Fibroblast of skin of right biceps (primary cell): ENCODE measurements at places on chromosomes 6 and 20.
A peak's percentile ranks its signal among the peaks of the same experiment; 100 is the strongest.

- DNase-seq = no peak
Observed at GRCh38 chr20:51380401-51381385, 161.8 kb downstream of the NFATC2 start.

DNA sequence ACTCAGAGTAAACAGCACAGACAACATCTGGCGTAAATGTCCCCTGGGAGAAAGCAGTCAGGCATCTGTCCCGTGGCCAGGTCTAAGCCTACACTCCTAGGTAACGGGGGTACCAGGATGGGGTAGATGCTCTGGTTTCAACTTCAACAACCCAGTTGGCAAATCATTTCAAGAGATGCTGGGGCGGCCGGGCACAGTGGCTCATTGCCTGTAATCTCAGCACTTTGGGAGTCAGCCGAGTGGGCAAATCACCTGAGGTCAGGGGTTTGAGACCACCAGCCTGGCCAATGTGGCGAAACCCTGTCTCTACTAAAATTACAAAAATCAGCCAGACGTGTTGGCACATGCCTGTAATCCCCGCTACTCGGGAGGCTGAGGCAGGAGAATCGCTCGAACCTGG lies 12.3 kb downstream of the PREX1 start:
- no peak for DNase-seq

DNA sequence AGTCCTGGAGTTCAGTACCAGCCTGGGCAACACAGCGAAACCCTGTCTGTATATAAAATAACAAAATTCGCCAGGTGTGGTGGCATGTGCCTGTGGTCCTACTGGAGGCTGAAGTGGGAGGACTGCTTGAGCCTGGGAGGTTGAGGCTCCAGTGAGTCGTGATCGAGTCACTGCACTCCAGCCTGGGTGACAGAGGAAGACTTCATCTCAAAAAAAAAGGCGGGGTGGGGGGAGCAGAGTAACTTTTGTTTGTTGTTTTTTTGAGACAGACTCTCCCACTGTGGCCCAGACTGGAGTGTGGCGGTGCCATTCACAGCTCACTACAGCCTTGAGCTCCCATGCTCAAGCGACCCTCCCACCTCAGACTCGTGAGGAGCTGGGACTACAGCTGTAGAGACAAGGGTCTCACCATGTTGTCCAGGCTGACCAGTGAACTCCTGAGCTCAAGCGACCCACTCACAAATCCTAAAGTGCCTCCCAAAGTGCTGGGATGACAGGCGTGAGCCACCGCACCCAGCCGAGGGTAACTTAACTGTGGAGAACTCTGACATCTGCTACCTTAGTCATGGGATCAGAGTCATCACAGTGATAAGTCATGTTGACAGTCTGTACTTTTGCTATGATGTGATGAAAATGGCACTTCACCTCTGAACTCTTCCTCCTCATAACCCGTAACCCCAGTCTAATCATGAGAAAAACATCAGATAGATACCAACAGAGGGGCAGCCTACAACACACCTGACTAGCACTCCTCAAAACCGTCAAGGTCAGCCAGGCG lies 16.5 kb downstream of the PEDS1 start:
- DNase-seq = peak; percentile 49

DNA sequence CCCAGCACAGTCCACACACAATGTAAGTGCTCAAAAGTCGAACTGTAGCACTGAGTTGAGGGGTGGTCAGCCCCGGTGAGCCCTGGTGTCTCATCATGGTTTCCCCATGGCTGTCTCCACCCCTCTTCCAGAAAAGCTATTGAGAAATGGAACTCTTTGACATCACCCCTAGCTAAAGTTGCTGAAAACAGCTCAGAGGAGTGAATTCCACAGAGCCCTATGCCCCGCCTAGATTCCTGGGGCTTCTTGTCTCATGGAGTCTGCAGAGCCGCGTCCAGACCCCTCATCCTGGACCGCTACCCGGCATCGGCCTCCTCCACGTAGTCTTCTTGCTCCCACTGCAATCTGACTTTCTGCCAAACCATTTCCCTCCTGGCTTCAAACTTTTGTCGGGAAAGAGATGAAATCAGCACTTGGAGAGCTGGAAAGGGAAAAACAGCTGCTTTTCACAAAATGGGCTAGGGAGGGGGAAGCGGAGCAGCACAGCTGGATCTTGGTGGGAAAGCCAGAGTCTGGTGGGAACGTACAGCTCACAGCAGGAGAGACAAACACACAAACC lies 132.2 kb downstream of the SNX5 start:
- DNase-seq = peak; percentile 94

DNA sequence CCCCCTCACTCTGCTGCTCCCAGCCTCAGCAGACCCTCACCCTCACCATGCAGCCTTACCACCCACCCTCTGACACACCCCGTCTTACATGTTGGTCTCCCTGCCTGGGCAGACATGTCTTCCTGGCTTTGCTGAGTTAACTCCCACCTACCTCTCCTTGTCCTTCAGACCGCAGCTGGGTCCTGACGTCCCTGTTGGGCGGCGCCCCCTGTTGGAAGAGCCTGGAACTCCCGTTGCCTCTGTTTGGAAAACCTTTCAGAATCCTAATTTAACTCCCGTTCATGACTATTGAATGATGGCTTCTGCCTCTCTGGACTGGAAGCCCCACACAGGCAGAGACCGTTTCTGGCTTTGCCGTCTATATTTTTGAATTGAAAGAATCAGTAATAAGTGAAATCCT lies 245.1 kb downstream of the MYLK4 start:
- no peak for DNase-seq

DNA sequence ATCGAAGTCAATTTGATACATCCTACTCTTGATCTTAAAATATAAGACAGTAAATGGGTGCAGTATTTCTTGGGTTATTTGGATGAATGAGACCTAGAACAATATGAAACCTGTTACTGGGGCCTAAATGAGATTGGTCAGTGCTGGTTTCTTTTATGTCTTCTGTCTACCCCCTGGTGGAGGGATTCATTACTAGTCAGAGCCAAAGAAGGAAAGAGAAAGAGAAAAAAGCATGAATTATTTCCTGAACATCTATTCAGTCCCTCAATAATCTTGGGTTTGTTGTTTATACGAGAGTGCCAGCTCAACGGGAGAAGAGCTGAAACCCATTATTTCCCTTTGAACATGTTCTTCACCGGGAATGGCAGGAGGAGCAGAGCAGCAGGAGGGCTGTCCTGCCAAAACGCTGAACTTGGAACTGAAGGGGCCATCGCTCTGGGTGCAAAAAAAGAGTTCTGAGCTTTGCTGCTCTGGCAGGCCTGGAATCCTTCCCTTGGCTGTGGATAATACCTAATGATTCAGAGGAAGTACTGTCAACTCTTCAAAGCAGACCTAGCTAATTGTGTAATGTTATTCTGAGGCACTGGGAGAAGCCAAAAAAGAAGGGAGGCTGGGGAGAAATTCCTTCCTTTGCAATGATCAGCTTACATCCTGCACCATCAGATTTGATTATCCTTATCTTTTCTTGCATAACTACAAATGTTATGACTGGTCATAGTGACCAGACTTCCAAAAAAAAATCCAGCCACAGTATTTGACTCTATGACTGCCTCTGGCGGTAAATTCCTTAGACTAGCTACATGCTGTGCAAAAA lies 72.0 kb downstream of the BLOC1S5 start:
- peak; percentile 83 for DNase-seq

- DNase-seq = no peak
Observed at GRCh38 chr6:88975369-88975768, 12.0 kb upstream of the RNGTT start.

DNA sequence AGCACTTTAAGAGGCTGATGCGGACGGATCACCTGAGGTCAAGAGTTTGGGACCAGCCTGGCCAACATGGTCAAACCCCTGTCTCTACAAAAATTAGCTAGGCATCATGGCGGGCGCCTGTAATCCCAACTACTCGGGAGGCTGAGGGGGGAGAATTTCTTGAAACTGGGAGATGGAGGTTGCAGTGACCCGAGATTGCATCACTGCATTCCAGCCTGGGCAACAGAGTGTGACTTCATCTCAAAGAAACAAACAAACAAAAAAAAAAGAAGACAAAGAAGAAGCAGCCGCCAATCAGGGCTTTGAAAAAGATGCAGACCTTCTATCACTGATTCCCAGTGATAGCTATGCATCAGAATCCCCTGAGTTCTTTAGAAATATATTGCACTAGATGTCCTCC lies 56.8 kb downstream of the COL9A1 start:
- DNase-seq = no peak

DNA sequence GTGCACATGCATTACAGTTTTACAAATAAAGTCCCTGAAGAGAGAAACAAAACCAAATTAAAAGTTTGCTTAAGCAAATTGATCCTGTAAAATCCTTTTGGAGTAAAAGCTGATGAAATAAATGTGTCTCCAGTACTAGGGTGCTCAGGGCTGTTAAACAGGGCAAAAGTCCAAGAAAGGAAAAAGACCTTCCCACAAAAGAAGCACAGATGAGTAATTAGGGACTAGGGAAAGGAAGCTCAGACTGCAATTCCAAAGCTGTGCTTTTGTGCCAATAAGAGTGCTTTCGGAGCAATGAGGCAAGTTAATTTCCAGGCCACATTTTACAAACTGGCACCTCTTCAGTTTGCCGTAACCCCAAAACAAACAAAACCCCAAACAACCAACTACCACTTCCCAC lies 10.4 kb upstream of the RNF182 start:
- peak; percentile 54 for DNase-seq

DNA sequence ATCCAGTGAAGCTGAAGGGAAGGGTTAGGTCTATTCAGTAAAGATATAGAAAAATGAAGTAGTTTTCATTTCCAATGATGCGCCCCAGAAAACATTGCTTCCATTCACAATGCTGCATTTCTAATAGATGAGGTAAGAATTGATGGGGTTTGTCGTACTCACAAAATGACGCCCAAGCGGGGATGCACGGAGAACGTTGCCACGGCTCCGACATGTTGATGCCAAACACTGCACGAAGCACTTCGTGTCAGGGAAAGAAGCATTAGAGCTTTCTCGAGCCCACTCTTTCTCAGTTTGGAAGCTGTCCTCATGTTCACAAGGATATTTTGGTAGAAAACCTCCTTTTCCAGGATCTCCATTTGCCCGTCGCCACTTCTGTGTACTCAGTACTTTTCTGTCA lies 21.6 kb upstream of the MAFB start:
- no peak for DNase-seq

DNA sequence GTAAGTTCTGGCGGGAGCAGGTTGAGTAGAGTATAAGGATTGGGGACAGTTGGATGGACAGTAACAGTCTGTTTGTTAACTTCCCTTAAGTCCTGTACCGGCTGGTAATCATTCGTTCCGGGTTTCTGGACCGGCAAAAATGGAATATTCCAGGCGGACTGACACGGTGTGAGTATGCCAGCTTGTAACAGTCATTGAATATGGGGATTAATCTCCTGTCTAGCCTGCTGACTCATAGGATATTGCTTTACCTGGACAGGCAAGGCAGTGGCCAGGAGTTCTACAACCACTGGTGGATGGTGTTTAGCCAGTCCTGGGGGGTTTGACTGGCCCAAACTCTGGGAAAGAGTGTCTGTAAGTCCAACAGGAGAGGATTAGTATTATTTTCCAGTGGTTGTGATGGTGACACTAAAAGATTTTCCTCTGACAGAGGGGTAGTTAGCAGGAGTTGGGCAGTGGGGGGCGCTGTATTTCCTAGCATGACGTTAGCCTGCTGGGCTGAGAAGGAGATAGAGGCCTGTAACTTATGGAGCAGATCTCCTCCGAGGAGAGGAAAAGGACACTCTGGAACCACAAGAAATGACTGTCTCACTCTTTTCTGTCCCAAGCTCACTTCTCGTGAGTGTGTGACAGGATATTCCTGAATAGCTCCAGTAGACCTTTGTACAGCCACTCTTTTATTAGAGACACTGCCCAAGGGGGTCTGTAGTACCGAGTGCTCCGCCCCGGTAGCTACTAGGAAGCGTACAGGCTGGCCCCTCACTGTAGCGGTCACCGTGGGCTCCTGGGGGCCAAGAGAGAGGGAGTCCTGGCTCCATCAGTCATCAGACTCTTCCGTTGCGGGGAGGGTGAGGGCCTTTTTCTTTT lies 152.2 kb downstream of the TRIM27 start:
- no peak for DNase-seq

DNA sequence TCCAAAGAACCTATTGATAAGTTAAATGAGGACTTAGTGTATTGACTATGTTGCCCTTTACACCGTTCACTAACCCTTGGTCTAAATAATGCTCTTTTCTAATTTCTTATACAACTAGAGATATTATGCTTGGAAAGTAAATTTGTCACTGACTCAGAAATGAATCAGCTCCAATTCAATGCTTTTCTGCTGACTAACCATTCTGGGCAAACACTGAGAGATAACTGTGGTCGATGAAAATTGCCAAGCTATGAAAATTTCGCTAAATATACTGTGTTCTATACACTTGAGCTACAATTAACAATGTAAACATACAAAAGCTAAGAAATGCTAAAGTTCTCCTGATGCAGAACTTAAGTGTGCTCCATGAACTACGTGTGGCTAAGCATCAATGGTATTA lies 23.1 kb upstream of the FBXO9 start:
- DNase-seq = peak; percentile 96

- peak; percentile 18 for DNase-seq
Observed at GRCh38 chr20:20614391-20614790, 98.1 kb downstream of the RALGAPA2 start.

GRCh38 chr6:93419304-93420162 lies at the start of gene EPHA7:
TSS of gene EPHA7 (minus strand) at chr6:93419559. CDS start at chr6:93419341, 218 bp downstream.
- peak; percentile 90 for DNase-seq

DNA sequence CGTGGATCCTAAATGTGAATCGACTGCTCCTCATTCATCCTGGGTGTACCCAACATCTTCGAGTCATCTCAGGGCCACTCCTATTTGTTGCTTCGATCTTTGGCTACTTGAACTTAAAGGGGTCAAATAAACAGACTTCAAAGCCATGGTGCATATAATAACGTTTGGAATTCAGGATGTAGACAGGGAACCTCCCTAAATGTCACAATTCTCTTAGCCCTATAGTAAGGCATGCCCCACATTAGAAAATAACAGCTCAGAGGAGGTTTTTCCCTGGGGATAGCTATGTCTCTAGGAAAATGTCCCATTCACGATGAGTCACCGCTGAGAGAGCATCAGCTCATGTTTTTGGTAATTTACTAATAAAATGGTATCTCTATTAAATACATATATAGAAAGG lies 54.8 kb upstream of the BMP6 start:
- DNase-seq = peak; percentile 84

DNA sequence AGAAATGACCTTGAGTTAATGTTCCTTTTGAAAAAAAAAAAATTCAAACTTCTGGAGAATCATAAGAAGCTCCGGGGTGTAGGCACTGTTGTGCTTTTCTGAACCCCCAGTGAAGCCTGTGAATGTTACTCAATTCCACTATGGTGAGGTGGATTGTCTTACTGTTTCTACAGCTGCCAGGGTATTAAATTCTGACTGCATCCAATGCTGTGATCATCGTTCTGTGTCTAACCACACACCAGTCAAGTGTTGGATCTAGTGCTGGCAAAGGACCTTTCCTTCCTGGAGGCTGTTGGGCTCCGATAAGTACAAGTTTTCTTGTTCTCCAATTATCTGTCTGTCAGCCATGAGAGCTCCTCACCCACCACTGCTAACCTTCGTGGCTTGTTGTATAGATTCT lies 162.0 kb upstream of the EPHA7 start:
- DNase-seq = no peak
